ENCODE measurements at places on chromosomes 12 and 14. TPM values are rescaled to one million over a fixed set of nuclear protein-coding genes. Genes with fewer than 3 reads are reported as not detected.

Gene PPFIA2
- total RNA-seq: not detected

Gene TM7SF3
- 54.8 TPM for total RNA-seq

Gene SDR39U1
- 40.2 TPM for total RNA-seq

Gene C3AR1
- 0.22 TPM for total RNA-seq

Gene ABCC9
- not detected for total RNA-seq

Gene LRTM2
- total RNA-seq: not detected

Gene PRB2
- not detected for total RNA-seq

Gene RBP5
- not detected for total RNA-seq

Gene AQP2
- total RNA-seq: not detected

Gene KLHL33
- not detected for total RNA-seq

Measured in endothelial cell of umbilical vein (primary cell).